ENCODE measurements at places on chromosomes 7 and 10.
A peak's percentile ranks its signal among the peaks of the same experiment; 100 is the strongest.

DNA sequence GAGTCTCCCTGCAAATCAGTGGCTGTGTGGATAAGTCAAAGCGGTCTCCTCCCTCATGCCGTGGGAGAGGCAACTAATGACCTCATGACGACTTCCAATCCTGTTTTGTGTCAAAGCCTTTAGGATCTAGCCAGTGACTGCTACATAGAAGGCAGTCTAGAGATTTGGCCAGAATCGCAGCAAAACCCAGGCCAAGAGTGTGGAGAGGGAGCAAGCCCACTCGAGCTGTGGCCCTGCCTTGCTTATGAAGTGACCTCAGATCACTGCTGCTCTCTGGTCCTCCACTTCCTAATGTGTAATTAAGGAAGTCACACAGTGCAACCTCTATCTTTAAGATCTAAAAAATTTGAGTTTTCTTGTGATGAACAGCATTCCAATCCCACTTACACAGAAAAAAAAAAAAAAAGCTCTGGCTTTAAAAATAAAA is 296.7 kb upstream of the KLF6 start:
- peak; percentile 52 for DNase-seq

DNA sequence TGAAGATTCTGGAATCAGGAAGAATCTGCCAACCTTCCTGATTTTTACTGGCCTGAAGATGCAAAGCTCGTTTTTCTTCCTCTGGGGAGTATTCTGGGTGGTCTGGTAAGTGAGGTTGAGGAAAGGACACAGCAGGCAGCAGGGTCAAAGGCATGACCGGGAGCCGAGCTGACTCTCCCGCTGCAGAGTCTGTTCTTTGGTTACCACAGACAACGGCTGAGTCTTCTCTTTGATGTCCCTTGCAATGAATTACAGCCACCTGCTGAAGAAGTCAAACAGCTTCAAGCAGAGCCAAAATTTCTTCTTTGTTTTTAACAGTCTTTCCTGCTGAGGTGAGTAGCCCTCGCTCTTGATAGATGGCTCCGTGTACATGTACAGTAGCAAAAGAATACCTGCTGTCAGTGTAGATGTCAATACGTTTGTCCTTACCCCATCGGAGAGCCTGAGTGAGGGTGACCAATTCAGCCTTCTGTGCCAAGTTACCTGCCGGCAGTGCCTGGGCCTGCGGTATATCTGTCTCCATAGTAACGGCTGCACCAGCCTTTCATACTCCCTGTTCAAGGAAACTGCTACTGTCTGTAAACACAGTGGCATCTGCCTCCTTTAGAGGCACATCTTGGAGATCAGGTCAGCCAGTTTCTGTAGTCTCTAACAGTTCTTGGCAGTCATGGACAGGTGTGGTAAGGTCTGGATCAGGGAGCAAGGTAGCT is 76.4 kb downstream of the PRR15 start:
- no peak for DNase-seq

DNA sequence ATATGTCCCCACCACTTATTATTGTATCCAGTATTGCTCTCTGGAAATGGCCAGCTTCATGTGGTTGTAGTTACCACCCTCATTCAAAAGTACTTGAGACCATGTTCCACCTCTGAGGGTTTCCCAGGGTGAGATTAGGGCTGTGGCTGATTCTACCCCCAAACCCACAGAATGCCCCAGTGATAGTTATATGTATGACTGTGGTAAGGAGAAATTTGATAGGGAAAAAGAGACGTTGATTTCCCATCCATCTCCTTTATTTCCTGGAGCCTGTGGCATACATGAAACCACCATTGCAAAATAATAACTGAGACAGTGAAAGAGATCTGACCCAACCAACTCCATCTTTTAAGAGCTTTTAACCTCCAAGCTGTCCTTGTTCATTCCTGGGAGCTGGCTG is 25.2 kb downstream of the ARL5B start:
- no peak for DNase-seq

- no peak for DNase-seq
Observed at GRCh38 chr10:112360308-112361270, 13.3 kb upstream of the ACSL5 start.

DNA sequence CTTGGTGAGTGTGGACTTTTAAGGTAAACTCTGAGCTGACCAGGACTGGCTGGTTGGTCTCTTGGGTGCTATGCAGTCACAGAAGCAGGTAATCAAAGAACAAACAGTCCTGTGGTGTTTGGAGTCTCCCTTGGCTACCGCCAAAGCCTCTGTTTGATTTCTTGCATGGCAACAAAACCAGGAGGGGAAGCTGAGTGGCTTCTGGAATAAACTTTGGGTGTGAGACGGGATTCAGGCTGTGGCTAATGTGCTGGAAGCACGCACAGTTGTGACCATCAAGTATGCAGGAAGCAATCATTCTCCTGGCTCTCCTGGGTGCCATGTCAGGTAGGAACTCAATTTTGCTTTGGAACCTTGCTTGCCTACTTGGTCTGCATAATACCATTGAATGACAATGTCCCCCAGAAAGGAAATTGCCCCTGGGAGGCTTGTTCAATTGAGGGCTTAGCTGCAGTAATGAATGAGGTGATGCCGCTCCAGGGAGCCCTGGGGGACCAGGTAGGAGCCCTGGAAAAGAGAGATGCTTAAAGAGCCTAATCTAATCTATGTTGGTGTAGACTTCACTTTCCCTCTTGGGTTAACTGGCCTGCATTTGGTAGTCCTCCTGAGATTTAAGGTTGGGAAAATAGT is at the start of gene CDHR3:
TSS of gene CDHR3 (plus strand) at position 227 of the 630 bp plus-strand sequence. CDS start at position 282, 55 bp downstream.
- DNase-seq, result no peak

- DNase-seq, result peak; percentile 50
Observed at GRCh38 chr10:110426294-110427181, 71.2 kb upstream of the DUSP5 start.

DNA sequence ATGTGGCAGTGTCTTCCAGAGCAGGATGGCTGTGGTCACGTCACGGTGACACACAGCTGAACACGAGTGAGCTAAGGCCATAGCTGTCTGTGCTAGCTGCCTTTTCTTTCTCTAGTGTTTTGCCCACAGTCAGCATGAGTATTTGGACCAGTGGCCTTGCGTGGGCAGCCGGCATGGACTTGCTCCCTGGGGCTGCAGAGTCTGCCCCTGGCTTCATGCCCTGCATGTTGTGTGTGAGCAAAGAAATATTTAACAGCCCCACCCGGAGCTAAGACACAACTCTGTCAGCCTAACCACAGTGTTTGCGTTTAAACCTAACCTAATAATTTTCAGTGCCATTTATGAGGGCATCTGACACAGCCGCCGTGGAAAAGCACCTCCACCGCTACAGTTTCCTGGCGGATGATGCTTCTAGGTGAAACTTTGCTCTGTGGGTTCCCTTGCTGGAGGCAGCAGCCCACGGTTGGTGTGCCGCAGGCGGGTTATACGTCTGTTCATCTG is 14.6 kb downstream of the CHST12 start:
- DNase-seq, result peak; percentile 34

Data from GM04503 (cell line).